ENCODE measurements at places on chromosomes 11 and 22. TPM values are rescaled to one million over a fixed set of nuclear protein-coding genes. Genes with fewer than 3 reads are reported as not detected.

The PLEKHB1 gene
- total RNA-seq, result 1.0 TPM

The FDX1 gene
- 7.7 TPM for total RNA-seq

The TSPAN4 gene
- total RNA-seq, result 60.3 TPM

DNA sequence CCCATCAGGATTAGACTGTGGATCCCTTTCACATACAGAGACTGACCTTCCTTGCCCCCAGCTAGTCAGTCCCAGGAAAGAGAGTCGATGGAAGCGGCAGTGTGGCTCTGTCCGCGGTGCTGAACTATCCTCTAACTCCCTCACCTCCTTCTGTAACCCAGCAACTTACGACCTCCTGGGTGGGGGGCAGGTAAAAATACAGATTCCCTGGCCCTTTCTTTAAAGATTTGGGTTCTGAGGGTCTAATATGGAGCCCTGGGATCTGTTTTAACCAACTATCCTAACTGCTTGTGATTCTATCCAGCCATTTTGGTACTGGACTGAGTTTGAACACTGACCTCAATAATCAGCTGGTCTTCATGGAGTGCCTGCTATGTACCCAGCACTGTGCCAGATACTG, 23.2 kb downstream of the MFNG start:
- peaks cover 6% of the 10 kb centered on the region for H3K4me1 ChIP-seq
- peaks cover 3% of the 10 kb centered on the region for H3K27me3 ChIP-seq
- peak; percentile 69 for DNase-seq
- H3K27ac ChIP-seq, result no peak overlapping the region
- no peaks in the 10 kb centered on the region for H3K36me3 ChIP-seq
- H3K4me3 ChIP-seq, result no peak overlapping the region

DNA sequence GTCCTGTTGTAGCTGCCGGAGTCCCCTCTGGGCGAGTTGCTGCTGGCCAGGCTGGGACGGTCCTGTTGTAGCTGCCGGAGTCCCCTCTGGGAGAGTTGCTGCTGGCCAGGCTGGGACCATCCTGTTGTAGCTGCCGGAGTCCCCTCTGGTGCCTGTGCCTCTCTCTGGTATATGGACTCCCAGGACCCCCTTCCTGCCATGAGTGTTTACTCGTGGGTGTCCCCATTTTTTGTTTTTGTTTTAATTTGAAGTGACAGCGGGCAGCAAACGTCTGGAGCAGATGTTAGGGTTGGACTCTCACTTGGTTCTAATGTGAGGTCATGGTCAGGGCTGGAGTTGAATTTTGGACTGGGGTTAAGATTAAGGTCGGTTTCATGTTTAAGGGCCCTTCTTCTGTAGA, 14.2 kb downstream of the SHANK3 start:
- H3K4me1 ChIP-seq, result no peaks in the 10 kb centered on the region
- no peak for DNase-seq
- H3K36me3 ChIP-seq, result no peaks in the 10 kb centered on the region
- H3K27ac ChIP-seq, result no peak overlapping the region
- no peak overlapping the region for H3K4me3 ChIP-seq

DNA sequence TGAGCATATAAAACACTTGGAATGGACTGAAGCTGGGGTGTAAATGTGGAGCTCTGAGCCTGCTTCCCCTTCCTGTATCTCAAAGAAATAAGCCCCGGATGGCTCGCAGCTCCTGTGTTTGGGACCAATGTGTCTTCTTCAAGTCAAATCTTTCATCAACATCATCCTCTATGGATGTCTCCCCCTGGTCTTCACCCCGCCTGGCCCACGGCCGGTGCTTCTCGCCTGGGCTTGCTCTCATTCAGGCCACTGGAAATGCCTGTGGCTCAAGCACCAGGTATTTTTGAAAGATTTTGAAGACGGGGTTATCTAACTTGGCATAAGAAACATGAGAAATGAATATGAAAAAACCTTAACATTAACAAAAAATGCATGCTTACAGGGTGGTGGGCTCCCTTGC, 769.8 kb downstream of the BRD1 start:
- H3K36me3 ChIP-seq, result no peaks in the 10 kb centered on the region
- H3K4me1 ChIP-seq, result no peaks in the 10 kb centered on the region
- H3K27ac ChIP-seq, result no peak overlapping the region
- peaks cover 7% of the 10 kb centered on the region for H3K27me3 ChIP-seq
- no peak overlapping the region for H3K4me3 ChIP-seq
- no peak for DNase-seq

- DNase-seq, result peak; percentile 22
- H3K27me3 ChIP-seq, result no peaks in the 10 kb centered on the region
- no peak overlapping the region for H3K27ac ChIP-seq
- no peak overlapping the region for H3K4me3 ChIP-seq
- peaks cover 19% of the 10 kb centered on the region for H3K36me3 ChIP-seq
Measured at GRCh38 chr11:58609723-58610122, 12.7 kb upstream of the CNTF start.

DNA sequence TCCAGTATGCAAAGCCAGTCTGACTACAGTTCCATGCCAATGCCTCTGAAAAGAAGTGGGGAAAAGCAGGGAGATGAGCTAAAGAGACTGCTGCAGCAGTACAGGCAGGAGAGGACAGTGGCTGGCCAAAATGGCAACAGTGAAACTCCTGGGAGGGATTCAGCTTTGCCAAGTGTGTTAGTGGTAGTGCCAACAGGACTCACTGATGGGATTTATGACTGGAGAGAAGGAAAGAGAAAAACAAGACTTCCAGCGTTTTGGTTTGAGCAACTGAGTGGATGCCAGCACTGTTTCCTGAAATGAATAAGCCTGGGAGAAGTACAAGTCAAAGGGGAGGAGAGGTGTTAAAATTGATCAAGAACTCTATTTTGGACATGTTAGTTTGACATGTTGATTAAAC, 80.9 kb downstream of the PLEKHA7 start:
- H3K27ac ChIP-seq, result no peak overlapping the region
- peaks cover 7% of the 10 kb centered on the region for H3K27me3 ChIP-seq
- DNase-seq, result no peak
- H3K36me3 ChIP-seq, result no peaks in the 10 kb centered on the region
- H3K4me1 ChIP-seq, result no peaks in the 10 kb centered on the region

- peak overlapping the region; percentile 98 for H3K27ac ChIP-seq
- H3K36me3 ChIP-seq, result no peaks in the 10 kb centered on the region
- H3K4me1 ChIP-seq, result peaks cover 33% of the 10 kb centered on the region
- no peaks in the 10 kb centered on the region for H3K27me3 ChIP-seq
Measured at GRCh38 chr11:94127638-94128037, 1.0 kb upstream of the PANX1 start.

DNA sequence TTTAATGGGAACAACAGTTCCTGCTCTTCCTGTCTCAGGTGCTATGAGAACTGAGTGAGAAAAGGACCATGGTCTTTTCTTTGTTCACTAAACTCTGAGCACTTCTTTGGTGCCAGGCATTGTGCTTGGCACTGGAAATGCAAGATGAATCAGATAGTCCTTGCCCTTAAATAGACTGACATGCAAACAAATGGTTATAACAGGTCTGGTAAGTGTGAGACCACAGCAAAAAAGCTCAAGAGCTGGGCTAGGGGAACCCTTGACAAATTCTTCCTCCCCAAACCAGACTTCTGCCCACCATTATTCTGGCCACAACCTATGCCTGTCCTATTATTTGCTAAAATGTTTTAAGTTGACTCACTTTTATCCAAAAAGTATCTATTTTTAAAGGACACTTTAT, 5.1 kb downstream of the SLC43A3 start:
- peaks cover 31% of the 10 kb centered on the region for H3K4me1 ChIP-seq
- H3K4me3 ChIP-seq, result no peak overlapping the region
- H3K27me3 ChIP-seq, result no peaks in the 10 kb centered on the region

DNA sequence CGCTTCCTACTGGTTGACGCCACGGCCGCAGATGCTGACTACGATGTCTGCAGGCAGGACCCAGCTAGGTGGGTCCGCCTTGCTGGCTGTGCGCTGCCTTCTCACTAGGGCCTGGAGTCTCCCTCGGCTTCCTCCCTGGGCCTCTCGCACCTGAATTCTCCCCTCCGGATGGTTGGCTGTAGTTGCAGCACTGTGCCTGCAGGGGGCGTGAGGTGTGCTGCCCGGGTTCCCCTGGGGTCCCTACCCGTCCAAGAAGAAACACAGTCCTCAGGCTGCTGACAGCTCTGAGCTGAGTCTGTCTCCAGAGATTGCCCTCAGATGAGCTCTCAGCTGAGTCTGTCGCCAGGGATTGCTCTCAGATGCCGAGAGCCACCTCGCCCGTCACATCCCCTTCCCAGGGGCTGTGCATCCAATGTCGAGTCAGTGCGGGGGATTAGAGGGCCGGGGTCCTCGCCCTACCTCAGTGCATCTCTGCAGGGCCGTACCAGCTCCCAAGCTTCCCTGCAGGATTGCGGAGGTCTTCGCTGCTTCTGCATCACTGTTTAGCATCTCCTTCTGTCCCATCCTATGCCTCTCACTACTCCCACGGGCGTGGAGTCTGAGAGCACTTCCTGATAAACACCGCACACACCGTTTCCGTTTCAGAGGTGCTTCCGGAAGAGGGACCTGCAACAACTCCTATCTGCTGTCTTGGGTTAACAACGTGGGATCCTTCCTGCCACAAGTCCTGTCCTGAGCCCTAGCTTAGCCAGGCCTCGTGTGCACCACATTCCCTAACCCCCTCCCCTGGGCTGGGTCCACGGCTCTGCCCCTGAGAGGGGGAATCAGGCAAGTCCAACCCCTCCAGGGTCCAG, 196.9 kb downstream of the CSNK2A3 start:
- no peak overlapping the region for H3K27ac ChIP-seq
- H3K36me3 ChIP-seq, result no peaks in the 10 kb centered on the region
- no peak for DNase-seq

DNA sequence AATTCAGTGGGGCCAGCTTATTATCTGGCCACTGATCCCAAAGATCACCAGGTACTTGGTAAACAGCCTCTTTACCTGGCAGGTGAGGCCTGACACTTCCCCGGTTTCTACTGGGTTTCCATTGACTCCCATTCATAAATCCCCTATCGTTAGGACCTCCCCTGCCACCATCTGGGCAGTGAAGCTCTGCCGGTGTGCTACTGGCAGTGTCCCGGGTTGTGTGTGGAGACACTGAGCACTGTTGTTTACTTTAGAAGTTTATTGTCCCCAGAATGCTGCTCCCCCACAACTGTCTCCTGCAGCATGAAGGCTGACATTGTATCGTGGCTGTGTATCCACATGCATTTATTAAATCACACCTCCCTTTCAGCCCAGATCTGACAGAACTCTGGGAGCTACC, 142.7 kb downstream of the WNT7B start:
- DNase-seq, result no peak
- no peaks in the 10 kb centered on the region for H3K4me1 ChIP-seq
- no peak overlapping the region for H3K27ac ChIP-seq

GRCh38 chr11:10117709-10118351, 176.2 kb downstream of the SBF2 start:
- peak overlapping the region; percentile 60 for H3K27ac ChIP-seq
- H3K4me3 ChIP-seq, result no peak overlapping the region
- H3K4me1 ChIP-seq, result no peaks in the 10 kb centered on the region
- no peaks in the 10 kb centered on the region for H3K27me3 ChIP-seq

DNA sequence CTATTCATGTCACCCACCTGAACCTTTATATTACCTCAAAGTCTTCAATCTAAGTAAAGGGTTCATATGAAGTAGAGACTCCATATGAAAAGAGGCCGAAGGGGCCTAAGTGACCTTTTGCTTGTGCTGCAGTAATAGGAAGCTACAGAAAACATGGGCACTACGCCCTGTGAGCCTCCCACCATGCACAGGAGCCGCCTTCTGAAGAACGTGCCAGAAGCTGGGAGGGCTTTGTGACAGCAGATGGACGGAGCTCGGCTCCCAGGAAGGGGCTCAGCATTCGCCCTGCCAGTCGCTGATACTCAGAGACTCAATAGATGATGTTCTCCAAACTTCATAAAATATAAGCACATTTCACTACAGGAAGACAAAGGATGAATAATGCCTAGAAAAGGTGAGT, 21.2 kb downstream of the DEAF1 start:
- no peaks in the 10 kb centered on the region for H3K4me1 ChIP-seq
- peaks cover 44% of the 10 kb centered on the region for H3K36me3 ChIP-seq
- H3K27me3 ChIP-seq, result no peaks in the 10 kb centered on the region

DNA sequence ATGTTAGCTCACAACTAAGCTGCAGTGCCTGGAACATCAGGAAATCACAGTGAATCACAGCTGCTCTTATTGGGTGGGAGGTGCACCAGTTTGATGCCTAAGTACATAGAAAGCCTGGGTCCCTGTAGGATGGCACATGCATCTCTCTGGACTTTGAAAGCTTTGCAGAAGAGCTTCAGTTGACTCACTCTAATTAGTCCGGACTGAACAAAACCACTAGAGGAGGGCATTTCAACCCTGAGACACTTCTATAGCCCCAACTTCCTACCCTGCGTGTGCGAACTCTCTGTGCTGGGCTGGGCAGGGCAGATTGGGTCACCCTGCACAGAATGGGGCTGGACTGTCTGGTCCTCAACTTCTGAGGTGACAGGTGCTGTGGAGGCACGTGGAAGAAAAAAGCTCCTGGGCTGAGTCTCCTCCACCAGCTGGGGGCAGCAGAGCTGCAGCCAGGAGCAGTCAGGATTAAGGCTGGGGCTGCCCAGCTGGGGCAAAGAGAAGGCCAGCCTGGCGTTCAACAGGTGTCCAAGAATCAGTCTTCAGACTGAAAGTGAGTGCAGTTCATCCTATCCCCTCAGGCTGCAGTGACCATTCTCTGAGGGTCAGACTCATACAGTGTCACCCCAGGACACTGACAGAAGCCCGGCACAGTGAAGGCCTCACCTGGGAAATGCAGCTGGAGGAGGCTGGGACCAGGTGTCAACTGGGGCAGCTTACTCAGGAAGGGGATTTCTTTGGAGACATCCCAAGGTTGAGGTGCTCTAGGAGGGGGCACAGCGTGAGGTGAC, 22.1 kb downstream of the GGTLC2 start:
- H3K4me1 ChIP-seq, result no peaks in the 10 kb centered on the region
- DNase-seq, result no peak
- no peak overlapping the region for H3K27ac ChIP-seq
- no peaks in the 10 kb centered on the region for H3K36me3 ChIP-seq

DNA sequence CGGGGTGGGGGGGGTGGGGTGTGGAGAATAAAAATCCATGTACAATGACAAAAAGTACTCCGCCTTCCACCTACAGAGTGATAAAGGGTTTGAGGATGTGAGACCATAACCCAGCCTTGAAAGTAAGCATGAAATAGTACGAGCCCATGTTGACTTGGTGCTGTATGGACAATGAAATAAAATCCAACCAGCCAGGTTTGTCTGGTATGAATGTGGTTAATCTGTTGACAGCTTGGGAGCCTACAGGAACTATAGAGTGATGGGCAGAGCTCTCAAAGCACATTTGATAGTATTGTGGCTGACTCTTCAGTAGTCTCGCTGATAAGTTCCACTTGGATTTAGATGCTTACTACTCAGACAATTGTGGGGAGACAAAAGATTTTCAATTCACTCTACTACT, 48.8 kb upstream of the CD44 start:
- H3K4me1 ChIP-seq, result peaks cover 29% of the 10 kb centered on the region
- no peak overlapping the region for H3K4me3 ChIP-seq
- H3K27me3 ChIP-seq, result no peaks in the 10 kb centered on the region

Measured in muscle of leg (tissue), 16 donors.